ENCODE measurements at places on chromosomes 1 and 21.

GRCh38 chr1:167673265-167673664 lies 43.2 kb downstream of the RCSD1 start:
- H3K36me3 ChIP-seq, result no peaks in the 10 kb centered on the region
- H3K4me1 ChIP-seq, result peaks cover 15% of the 10 kb centered on the region
- H3K27me3 ChIP-seq, result no peaks in the 10 kb centered on the region
- no peak for DNase-seq
- no peak overlapping the region for H3K27ac ChIP-seq

- H3K4me3 ChIP-seq, result no peak overlapping the region
- H3K36me3 ChIP-seq, result peaks cover 9% of the 10 kb centered on the region
- peak overlapping the region; percentile 96 for H3K27ac ChIP-seq
- no peak for DNase-seq
Measured at GRCh38 chr1:19488136-19488535, 2.8 kb upstream of the CAPZB start.

DNA sequence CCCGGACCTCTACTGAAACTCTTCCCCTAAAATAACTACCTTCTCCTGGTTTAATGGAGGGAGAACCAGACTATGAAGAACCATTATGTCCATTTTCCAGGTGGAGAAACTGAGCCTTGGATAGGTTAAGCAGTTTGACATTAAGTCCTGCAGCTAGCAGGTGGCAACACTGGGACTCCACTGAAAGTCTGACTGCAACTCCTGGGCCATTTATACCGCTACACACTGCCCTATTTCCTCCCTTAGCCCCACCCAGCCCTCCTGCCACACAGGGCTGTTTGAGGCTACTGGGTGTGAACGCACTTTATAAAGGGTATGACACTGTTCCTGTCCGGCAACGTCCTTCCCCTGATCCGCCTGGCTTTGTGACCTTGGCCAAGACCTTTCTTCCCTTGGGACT lies 511 bp upstream of the INPP5B start:
- H3K4me1 ChIP-seq, result peaks cover 12% of the 10 kb centered on the region
- DNase-seq, result no peak
- H3K27ac ChIP-seq, result no peak overlapping the region
- peak overlapping the region; percentile 97 for H3K4me3 ChIP-seq
- H3K27me3 ChIP-seq, result no peaks in the 10 kb centered on the region

DNA sequence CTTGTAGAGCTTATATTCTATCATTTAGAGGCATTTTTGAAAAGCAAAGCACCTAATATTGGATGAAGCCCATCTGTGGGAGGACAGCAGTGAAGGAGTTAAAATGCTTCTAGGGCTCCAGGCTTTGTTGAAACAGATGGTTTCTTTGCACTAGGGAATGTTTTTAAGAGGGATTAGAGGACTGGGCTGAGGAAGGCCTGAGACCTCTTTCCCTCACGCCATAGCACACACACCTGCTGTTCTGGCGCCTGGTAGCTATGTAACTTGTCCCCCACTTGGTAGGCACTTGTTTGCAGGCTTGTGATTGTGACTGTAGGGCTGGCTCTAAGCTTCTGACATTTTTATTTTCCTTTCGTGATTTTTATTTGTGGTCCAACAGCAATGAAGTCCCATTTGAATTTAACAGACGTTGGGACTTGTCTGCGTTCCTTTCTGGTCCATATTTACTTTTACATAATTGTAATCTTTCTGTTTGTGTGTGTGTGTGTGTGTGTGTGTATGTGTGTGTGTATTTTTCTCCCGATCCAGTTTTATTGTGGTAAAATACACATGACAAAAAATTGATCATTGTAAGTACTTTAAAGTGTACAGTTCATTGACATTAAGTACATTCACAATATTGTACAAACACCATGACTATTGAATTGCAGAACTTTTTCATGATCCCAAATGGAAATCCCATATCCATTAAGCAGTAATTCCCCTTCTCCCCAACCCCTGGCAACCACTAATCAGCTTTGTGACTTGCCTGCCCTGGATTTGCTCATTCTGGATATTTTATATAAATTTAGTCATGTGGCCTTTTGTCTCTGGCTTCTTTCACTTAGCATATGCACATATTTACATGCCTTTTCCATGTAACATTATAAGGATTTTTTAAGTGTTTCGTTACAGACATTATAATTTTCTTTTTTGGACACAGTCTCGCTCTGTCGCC lies 33.5 kb upstream of the MACF1 start:
- H3K4me3 ChIP-seq, result peak overlapping the region; percentile 39
- H3K27ac ChIP-seq, result peak overlapping the region; percentile 97
- H3K36me3 ChIP-seq, result no peaks in the 10 kb centered on the region
- peak; percentile 41 for DNase-seq
- H3K27me3 ChIP-seq, result no peaks in the 10 kb centered on the region
- peaks cover 78% of the 10 kb centered on the region for H3K4me1 ChIP-seq

DNA sequence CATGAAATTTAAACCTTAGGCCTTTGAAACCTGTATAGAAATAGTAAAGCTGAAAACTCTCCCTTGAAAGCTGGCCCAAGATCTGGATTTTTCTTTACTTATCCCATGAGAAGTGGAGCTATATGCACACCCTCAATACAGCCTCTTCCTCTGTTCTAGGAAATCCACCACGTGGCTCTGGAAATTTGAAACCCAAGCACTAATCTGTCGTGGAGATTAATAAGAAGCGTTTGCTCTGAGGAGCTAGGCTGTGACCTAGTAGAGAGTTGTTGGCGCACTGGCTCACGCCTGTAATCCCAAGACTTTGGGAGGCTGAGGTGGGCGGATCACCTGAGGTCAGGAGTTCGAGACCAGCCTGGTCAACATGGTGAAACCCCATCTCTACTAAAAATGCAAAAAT lies 291.3 kb upstream of the PLXNA2 start:
- H3K4me3 ChIP-seq, result no peak overlapping the region
- no peaks in the 10 kb centered on the region for H3K27me3 ChIP-seq
- no peak for DNase-seq
- H3K36me3 ChIP-seq, result no peaks in the 10 kb centered on the region
- no peak overlapping the region for H3K27ac ChIP-seq

GRCh38 chr1:1432951-1433803 lies 2.3 kb upstream of the VWA1 start:
- peaks cover 32% of the 10 kb centered on the region for H3K4me1 ChIP-seq
- H3K4me3 ChIP-seq, result peak overlapping the region; percentile 31
- no peak overlapping the region for H3K27ac ChIP-seq
- DNase-seq, result peak; percentile 71
- no peaks in the 10 kb centered on the region for H3K36me3 ChIP-seq
- H3K27me3 ChIP-seq, result peaks cover 6% of the 10 kb centered on the region
